Endodermal cell (in vitro differentiated cells): ENCODE measurements at places on chromosomes 1 and 21. TPM values are rescaled to one million over a fixed set of nuclear protein-coding genes. Genes with fewer than 3 reads are reported as not detected.

- DNase-seq, result no peak
Measured at GRCh38 chr1:31767225-31767624, 3.1 kb upstream of the ADGRB2 start.

TSPEAR gene
- total RNA-seq, result 6.0 to 15.3 TPM (median 6.1 TPM) in 3 replicates

SPATA21 gene
- total RNA-seq, result 0.27 TPM in 1 of 2 replicates, not detected in the other

- peak; percentile 67 for DNase-seq
Measured at GRCh38 chr1:204929487-204930154, 59.0 kb downstream of the NFASC start.

- peak; percentile 84 for DNase-seq
Measured at GRCh38 chr21:38804789-38805327, 871 bp upstream of the ETS2 start.

DNA sequence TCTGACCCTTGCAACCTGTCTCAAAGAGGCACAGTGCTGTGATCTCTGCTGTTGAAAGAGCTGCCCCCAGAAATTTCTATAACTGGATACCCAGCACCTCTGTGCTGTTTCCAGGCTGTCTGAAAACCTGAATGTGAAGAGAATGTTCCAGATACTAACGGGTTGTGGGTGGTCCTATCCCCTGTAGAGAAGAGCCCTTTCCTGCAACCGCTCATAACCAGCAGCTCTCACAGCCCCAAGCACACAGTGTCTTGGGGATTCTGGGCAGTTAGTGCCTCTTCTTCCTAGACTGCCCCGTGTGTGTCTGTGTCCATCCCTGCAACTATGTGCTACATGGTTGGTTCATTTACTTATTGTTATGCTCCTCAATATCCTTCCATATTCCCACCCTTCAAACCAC lies 104.5 kb downstream of the SUSD4 start:
- DNase-seq, result no peak

CD101 gene
- total RNA-seq, result 0.73 to 2.7 TPM (median 1.4 TPM) in 3 replicates
